ENCODE measurements at places on chromosomes 6 and 20. TPM values are rescaled to one million over a fixed set of nuclear protein-coding genes. Genes with fewer than 3 reads are reported as not detected.

Gene SLC26A8
- total RNA-seq: not detected

Gene OLIG3
- not detected for total RNA-seq

Gene PPP1R10
- 15.9 TPM for total RNA-seq

Gene HCK
- total RNA-seq: not detected

Gene FAM229B
- 6.6 TPM for total RNA-seq

Gene TFEB
- total RNA-seq: 1.6 TPM

Gene OVOL2
- total RNA-seq: 0.47 TPM

Gene PSORS1C2
- total RNA-seq: not detected

Gene PLCB1
- total RNA-seq: 10.6 TPM

Gene PTCHD4
- total RNA-seq: 3.9 TPM

Gene FILIP1
- 0.88 TPM for total RNA-seq

Gene ZC3H12D
- 0.10 TPM for total RNA-seq

Gene NEURL2
- 1.8 TPM for total RNA-seq

Gene PRR18
- not detected for total RNA-seq

Gene TRIM31
- total RNA-seq: 0.12 TPM

Gene SLC32A1
- not detected for total RNA-seq

Gene SOBP
- total RNA-seq: 2.9 TPM

Gene SLC17A1
- not detected for total RNA-seq

Gene BPIFB4
- not detected for total RNA-seq

Gene RFX6
- total RNA-seq: not detected

Gene PNLDC1
- total RNA-seq: not detected

Gene PM20D2
- 4.7 TPM for total RNA-seq

Gene GHRH
- not detected for total RNA-seq

Gene RRAGD
- 28.8 TPM for total RNA-seq

Gene SESN1
- total RNA-seq: 11.0 TPM

Gene PTPRT
- total RNA-seq: not detected

Gene DDX43
- not detected for total RNA-seq

Gene TUBB2B
- 5.1 TPM for total RNA-seq

Gene DACT2
- not detected for total RNA-seq

Gene NCOA5
- total RNA-seq: 18.1 TPM

Gene GRIK2
- 2.9 TPM for total RNA-seq

Gene TSBP1
- total RNA-seq: not detected

Gene OR12D2
- not detected for total RNA-seq

Data from H4 (cell line).